Activated CD4-positive, alpha-beta T cell treated with anti-CD3 and anti-CD28 coated beads for 4 hours (primary cell): ENCODE measurements at places on chromosomes 12 and 14.

DNA sequence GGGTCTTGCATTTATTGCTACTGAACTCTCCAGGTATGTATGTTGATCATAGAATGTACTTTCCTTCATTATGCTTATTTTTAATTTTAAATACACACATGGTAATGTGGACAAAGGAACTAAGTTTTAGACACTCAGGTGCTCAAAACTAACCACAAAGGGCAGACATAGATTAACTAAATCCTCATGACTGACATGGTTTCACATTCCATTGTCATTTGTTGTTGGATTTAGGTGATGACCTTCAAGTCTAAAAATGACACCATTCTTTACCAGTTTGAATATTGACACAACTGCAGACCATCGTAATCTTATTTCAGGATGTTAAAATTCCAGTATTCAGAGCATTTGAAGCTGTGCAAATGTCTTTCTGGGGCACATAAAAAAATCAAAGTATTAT is 128.4 kb downstream of the BBS10 start:
- no peak for DNase-seq

DNA sequence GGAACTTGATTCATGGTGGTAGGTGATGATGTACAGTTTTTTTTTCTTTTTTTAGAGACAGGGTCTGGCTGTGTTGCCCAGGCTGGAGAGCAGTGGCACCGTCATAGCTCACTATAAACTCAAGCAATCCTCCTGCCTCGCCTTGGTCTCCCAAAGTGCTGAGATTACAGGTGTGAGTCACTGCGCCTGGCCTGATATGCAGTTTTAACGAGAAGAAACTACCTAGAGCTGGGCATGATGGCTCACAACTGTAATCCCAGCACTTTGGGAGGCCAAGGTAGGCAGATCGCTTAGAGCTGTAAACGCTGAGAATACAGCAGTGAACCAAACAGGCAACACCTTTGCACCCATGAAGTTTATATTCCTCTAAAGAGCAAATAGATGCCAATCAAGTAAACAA is 13.0 kb upstream of the VPS37B start:
- no peak for DNase-seq

DNA sequence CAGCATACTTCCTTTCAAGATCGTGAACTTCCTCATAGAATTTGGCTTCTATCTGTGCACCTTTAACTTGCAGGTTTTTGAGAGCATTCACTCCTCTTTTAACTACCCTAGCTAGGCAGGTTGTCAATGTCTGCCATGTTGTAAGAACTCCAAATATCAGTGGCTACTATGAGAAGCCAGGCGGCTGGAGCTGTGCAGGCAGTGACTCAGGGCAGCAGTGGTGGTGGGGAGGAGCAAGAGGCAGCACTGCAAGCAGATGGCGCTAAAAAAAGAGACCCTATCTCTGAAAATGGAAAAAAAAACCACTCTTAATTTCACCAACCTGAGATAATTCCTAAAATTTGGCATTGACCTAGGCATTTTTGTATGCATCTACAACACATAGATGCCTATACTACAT is 28.5 kb downstream of the YARS2 start:
- no peak for DNase-seq

GRCh38 chr12:104399740-104400612 is 56.8 kb upstream of the CHST11 start:
- no peak for DNase-seq

GRCh38 chr12:2627835-2628191 is 167.0 kb upstream of the FKBP4 start:
- no peak for DNase-seq

DNA sequence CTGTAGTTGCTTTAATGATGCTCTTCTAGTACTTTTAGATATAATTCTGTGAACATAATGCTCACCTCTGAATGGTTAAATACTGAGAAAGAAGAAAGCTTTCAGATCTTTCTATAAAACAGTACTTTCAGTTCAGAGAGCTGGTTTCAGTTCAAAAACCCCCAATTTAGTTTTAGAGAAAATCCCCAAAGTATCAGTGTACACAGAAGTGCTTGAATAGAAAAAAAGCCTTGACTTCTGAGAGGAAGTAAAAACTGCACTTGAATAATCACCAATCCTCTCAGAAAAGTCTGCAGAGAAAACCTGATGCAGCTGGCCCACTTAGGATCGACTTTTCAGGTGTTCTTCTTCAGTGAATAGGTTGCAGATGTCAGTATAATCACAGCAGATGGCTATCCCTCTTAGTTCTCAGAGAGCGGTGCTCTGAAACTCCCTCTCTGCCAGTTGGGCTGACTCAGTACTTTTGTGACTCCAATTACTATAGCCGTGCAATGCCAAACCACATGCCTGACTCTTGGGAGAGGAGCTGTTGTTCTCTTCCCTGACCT is 616.3 kb downstream of the LRFN5 start:
- DNase-seq: no peak

GRCh38 chr12:132071040-132071810 is 72.9 kb downstream of the DDX51 start:
- DNase-seq: no peak

DNA sequence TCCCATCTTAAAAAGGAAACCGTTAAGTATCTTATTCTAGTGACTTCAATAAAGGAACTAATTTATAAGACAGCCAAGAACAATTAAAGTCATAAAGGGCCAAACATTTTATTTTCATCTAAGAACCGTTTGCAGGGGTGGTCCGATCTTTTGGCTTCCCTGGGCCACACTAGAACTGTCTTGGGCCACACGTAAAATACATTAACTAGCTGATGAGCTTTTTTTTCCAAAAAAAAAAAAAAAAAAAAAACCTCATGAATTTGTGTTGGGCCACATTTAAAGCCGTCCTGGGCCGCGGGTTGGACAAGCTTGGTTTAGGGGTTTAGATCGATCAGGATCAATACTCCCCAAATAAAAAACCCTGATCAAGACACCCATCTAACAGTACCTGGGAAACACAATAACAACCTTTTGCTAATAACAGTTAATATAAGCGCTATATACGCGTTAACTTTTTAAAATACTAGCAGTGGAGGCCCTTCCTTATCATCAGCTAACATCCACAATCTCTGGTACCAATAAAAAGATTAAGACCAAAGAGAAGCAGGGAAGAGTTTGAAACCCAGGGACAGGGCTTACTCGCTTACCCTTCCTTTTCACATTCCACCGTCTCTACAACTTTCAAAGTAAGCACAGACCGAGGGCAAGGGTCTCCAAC is 1.1 kb downstream of the NAP1L1 start:
- DNase-seq: no peak

DNA sequence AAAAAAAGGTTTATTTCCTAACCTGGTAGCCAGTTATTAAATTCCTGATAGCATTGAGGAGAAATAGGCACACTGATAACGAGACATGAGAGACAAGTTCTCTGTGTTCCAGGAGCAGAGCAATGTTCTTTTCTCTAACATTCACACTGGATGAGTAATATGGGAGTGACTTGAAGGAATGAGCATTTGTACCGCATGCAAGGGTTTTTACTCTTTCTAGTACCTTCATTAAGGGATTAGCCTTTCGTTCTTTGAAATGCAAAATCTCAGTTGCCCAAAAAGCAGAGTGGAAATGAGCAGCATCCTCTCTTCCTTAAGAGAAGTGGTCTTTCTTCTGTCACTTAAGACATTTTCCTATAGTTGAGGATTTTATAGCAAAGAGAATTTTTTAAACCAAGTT is 54.7 kb downstream of the FGD4 start:
- no peak for DNase-seq
